ENCODE measurements at places on chromosomes 2 and 18.

GRCh38 chr2:73091164-73091563, 19.7 kb upstream of the SFXN5 start:
- DNase-seq, result no peak

DNA sequence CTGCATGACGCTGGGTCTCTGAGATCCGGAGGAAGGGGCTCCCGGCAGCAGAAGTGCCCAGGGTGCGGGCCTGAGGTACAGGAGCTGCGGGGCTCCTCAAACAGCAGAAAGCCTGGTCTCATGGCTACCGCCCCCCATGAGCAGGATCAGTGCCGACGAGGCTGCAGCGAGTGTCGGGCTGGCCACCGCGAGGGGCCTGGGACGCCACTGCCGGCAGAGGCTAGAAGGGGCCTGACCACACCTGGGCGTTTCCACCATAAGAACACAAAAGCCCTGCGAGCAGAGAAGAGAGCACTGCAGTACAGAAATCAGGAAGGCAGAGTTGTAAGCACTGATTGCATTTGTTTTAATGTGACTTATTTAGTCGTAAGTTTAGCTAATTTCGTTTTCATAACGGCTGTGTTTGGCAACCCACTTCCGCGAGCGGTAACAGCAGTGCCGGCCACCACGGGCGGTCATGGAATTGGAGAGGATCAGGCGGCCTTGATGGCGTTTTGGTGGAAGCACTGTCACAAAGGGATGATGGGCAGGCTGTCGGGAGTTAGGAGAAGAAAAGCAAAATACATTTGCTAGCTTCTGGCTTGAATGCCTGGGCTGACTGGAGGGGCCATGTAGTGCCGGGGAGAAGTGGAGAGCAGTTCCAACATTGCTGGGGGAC, 117.4 kb downstream of the HDAC4 start:
- DNase-seq, result no peak

DNA sequence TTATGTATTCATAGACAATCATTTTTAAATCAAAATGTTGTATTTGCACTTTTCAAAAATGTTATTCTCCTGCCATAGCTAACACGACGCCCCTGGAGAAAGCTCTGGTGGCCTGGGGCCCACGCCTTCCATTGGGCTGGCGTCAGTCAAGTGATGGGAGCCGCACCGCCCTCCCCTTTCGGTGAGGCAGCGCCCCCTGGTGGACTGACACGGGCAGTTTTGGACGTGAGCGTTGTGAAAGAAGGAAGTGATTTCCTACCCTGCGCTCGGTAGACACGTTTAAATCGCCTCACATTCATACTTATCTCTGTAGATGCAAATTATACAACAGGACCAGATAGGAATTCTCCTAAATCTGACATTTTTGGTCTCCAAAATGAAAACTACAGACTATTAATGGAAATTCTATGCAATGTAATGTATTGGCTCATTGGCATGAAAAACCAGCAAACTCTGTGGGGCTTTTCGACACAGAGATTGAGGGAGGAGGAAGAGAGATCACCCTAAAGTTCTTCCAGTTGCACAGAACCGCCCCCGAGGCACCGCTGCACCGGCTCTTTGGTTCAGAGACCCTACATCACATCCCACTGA, 326.2 kb upstream of the SOX11 start:
- no peak for DNase-seq

DNA sequence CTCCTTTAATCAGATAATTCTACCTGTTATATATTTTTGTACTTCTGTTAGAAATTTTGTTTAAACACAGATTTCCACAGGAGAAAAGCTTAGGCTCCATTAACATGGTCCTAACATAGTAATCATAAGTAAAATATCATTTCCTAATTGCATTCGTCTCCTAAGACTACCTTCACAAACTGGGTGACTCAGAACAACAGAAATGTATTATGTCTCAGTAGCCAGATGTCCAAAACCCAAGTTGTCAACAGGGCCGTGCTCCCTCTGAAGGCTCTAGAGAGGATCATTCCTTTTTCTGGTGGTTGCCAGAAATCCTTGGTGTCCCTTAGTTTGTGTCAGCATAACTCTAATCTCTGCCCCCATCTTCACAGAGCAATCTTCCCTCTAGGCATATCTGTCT, 5.4 kb downstream of the FBXO15 start:
- DNase-seq, result no peak

DNA sequence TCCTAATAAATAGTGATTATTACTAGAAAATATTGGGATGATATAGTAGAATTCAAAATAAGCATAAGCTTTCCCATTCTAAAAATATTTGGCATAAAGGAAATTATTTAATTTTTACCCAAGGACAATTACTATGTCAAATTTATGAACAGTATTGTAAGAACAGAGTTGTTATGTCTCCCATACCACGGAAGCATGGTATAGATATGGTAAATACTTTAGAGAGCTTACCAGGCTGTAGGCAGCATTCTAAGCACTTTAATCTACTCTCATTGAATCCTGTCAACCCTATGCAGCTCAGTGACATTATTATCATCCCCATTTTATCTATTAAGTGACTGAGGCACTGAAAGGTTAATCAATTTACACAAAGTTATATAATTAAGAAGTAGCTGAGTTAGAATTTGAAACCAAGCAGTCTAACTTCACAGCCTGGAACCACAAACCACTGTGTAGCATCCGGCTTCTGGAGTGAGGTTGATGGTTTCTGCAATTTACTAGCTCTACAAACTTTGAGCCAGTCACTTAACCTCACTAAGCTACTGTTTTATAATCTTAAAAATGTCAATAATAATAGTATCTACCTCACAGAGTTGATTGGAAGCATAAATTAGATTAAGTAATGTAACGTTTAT, 323.7 kb downstream of the ARHGAP15 start:
- no peak for DNase-seq

DNA sequence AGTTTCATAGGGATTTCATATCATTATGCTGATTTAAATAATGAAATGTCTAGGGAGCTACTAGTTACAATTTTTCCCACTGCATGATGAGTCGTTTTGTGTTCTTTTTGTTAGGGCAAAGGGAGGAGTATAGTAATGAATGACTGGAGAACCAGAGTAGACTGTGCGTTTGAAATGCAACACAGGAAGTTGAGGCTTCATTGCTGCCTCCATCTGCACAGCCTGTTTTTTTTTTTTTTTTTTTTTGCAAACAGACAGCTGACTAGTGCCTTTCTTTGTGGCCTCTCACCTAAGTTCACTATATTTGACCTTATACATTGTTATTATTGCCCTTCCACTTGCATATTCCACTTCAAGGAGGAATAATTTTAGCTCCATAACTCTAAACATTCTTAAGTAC, 286.7 kb upstream of the LRRTM1 start:
- DNase-seq, result no peak

DNA sequence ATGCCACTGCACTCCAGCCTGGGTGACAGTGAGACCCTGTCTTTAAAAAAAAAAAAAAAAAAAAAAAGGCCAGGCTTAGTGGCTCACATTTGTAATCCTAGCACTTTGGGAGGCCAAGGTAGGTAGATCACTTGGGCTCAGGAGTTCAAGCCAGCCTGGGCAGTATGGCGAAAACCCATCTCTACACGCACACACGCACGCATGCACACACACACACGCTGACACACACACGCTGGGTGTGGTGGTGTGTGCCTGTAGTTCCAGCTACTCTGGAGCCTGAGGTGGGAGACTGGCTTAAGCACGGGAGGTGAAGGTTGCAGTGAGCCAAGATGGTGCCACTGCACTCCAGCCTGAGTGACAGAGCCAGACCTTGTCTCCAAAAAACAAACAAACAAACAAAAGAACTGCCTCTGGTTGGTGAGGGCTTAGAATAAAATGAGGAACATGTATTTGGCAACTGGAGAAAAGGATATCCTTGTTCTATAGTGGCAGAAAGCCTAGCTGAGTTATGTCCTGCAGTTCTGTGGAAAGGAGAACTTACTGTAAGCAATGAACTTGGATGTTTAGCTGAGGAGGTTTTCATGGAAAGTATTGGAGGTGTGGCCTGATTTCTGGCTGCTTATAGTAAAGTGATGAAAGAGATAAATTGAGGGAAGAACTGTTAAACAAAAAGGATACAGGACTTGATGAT, 34.0 kb downstream of the HAT1 start:
- no peak for DNase-seq

DNA sequence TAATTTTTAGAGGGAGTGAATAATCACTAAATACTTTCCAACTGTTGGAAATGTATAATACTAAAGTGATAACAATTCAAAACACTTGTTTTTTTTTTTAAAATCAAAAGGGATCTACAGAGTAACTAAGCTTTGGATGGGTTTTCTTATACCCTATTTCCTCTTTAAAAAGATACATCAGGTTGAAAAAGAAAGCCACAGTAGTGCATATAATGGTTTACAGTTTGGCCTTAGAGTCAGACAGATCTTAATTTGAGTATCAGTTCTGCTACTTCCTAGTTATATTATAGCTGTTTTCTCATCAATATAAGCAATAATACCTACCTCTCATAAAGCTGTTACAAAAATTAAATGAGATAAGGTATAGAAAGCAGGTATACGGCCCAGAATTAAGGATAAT, 28.5 kb downstream of the PSME4 start:
- no peak for DNase-seq

DNA sequence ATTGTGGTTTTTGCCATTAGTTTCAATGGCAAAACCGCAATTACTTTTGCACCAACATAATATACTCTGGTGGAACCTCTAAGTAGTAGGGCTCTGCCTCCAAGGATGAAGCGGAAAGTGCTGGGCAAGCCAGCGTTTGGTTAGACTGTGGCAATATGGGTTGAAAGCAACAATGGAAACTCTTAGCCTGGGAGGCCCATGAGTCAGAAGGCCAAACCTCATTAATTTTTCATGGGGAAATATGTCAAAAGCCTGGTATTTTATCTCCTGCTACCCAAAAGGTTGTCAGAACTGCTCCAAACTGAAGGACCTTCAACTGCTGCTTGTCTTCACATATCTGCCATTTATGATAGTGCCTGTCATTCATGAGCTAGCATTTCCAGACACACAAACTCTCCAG, 179.1 kb upstream of the CYP26B1 start:
- no peak for DNase-seq

- DNase-seq, result no peak
Observed at GRCh38 chr2:152718909-152719645, 657 bp downstream of the ARL6IP6 start.

DNA sequence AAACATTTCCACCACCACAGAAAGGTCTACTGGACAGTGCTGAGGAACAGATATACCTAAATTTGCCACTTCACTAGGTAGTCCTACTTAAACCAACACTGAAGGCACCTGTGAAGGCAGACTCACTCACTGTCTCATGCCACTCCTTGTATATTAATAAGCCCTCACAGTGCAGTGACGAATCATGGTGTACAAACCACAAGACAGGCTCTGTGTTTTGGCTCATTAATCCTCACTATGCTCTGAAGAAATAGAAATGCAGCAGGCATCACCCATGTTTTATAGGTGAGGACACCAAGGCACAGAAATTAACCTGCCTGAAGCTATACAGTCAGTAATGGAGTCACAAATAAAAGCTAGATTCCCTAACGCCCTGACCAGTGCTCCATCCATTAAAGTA, 44.3 kb downstream of the BARD1 start:
- no peak for DNase-seq

DNA sequence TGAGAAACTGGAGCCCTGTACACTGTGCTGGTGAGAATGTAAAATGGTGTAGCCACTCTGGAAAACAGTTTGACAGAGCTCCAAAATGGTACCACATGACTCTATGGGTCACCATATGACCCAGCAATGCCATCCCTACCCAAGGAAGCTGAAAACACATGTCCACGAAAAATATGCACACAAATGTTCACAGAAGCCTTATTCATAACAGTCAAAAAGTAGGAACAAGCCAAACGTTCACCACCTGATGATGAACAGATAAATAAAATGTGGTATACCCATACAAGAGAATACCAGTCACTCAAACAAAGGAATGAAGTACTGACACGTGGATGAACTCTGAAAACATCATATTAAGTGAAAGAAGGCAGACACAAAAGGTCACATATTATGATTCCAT, 4.6 kb downstream of the AFG3L2 start:
- no peak for DNase-seq

DNA sequence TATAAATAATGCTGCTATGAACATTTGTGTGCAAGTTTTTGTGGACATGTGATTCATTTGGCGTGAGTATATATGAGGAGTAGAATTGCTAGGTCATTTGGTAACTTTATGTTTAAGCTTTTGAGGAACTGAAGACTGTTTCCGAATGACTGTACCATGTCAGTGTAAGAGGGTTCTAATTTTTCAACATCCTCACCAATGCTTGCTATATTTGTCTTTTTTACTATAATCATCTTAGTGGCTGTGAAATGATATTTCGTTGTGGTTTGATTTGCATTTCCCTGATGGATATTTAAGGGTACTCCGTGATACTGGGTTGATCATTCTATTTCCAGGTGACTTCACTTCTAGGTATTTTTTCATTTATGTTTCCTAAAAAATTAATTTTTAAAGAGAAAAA, 241.1 kb downstream of the BCL2 start:
- DNase-seq, result no peak

- no peak for DNase-seq
Observed at GRCh38 chr2:177952151-177952550, 120.4 kb downstream of the PDE11A start.

- no peak for DNase-seq
Observed at GRCh38 chr2:204591225-204591624, 46.0 kb downstream of the PARD3B start.

DNA sequence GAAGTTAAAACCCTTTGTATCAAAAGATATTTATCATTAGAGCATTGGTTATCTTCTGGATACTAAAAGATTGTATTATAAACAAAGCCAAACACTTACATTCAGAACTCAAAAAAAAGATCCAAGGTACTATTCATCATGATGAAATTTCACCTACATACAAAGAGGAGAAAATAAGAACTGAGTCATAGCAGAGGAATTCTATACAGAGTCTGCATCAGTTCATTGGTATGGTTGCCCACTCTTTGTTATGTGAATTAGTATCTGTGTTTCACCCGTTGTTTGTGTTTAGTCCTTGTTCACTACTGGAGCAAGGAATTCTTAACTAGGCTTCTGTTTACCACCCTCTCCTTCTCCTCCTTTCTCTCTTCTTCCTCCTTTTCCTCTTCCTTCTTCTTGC, 157.9 kb downstream of the LNPK start:
- no peak for DNase-seq

GRCh38 chr2:180570864-180571263, 409.5 kb upstream of the UBE2E3 start:
- no peak for DNase-seq

GRCh38 chr2:184598002-184598315, 370 bp upstream of the ZNF804A start:
- no peak for DNase-seq

GRCh38 chr2:99890568-99891427, 251.6 kb downstream of the AFF3 start:
- DNase-seq, result no peak

DNA sequence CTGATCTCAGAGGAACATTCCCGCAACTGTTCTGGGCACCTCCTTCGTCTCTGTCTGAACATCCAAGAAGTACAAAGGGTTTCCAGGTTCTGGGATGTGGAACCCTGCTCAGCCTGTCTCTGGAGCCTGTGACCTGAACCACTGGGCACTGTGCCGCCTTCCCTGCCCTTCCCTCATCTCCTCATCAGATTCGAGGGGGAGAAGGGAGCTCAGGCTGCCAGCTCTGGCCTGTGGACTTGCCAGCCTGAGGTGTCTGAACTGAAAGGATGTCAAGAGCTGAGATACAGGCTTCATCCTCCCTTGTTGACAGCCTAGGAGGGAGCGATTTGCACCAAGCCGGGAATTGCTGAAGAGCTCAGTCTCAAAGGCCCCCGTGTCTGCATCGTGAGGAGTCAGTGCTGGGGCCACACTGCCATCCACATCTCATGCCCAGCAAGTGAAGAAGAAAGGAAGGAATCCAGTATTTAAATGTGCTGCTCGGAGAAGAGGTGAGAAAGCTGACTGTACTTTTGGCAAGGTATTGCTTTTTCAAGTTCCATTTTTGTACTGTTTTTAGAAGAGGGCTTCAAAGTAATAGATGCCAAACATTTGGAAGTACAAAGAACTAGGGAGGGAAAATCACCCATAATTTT, 12.6 kb downstream of the NEU2 start:
- DNase-seq, result no peak
